SIG-M5 (cell line): ENCODE measurements at places on chromosomes 6 and 20.

DNA sequence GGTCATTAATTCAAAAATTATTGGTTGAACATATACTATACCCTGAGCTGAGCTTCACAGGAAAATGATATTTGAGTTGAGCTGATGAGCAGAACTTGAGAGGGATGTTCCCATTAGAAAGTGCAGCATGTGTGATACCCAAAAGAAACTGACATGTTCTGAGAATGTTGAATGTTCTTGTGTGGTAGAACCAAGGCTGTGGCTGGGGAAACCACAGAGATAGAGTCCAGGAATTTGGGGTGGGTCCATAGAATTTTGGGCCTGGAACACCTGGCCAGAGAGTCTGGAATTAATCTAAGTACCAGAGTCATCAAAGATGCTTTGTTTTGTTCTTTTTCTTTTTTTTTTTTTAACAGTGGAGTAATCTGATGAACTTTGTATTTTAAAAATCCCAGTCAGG lies 88.7 kb downstream of the TBX18 start:
- no peak for DNase-seq

GRCh38 chr6:97423190-97423589 lies 140.2 kb upstream of the MMS22L start:
- DNase-seq = no peak

DNA sequence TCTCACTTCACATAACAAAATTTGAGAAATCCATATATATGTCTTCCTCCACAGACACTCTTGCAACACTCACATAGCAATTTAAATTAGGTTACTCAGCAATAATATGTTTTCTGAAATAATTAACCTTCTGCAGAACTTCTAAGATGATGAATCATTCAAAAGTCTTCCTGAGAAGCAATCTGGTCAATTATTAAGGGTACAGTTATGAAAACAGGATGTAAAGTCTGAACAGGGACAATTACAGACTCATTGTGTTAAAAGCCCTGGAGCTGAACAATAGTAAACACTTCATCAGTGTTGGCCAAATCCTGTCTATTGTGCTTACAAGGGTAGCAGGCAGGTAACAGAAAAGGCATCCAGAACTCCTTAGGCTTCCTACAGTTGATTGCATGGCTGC lies 75.4 kb downstream of the FILIP1 start:
- no peak for DNase-seq

GRCh38 chr20:44427804-44428173 lies 47.9 kb upstream of the TTPAL start:
- DNase-seq = no peak

DNA sequence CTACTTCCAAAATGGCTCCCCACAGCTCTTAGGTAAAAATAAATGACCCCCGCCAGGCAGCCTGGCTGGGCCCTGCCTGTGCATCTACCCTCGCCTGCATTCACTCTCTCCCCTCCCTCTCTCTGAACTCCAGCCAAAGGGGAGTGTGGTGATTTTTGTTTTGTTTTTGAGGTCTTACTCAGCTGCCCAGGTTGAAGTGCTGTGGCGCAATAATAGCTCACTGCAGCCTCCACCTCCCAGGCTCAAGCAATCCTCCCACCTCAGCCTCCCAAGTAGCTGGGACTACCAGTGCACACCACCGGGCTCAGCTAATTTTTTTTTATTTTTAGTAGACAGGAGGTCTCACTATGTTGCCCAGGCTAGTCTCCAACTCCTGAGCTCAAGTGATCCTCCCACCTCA lies 15.8 kb downstream of the NFATC2 start:
- DNase-seq = no peak

GRCh38 chr6:36631326-36632011 lies 37.3 kb downstream of the SRSF3 start:
- DNase-seq = no peak

GRCh38 chr6:6960571-6961251 lies 147.1 kb upstream of the RREB1 start:
- no peak for DNase-seq

DNA sequence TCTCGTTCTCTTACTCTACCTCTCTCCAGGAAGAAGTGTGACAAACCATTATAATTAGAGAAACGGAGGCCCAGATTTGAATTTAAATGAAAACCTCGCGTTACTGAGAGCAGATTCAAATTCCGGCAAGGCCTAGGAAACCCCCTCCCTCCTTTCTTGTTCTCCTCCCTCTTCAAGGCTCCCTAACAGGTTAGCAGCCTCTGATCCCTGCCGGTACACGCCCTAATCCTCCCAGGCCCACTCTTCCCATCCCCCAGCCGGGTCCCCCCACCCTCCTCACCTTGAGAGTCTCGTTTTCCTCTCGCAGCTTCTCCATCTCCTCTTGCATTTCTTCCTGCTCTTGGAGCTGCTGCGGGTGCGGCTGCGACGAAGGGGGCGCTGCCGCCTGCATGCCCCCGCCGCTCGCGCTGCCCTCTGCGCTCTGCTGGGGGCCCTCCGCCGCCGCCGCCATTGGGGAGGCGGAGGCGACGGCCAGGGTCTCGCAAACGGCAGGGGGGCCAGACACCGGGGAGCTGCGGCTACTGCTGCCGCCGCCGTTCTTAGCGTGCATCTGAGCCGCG lies 3.8 kb downstream of the MTCL3 start:
- no peak for DNase-seq

DNA sequence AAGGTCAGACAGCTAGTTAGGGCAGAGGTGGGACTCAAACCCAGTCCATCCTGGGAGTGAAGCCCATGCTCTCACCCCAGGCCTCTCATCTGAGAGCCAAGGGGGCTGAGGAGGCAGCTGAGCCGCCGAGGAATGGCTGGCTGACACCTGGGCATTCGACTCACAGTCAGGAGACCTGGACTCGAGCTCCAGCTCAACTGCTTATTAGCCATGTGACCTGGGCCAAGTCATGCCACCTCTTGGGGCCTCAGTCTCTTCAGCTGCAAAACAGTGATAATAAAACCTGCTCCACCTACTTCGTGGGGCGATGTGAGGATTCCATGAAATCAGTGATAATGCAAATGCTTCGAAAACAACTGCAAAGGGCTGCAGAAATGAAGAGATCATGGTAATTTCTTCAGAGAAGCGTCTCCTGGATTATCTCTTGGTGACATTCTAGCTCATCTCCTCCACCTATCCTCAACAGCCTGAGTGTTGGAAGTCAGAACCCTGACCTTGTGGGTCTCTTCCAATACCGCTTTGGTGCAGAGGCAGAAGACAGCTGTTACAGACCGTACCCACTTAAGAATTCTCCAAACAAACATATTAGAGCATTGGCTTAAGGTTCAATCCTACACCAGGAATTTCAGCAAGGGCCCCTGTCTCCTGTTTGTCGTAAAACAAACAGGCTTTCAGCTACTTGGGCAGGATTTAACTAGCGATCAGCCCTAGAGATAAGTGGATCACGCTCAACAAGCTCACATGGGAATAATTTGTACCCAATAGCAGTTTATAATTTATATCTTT lies 60.0 kb upstream of the PIM1 start:
- DNase-seq = no peak

- DNase-seq = no peak
These were observed 54.2 kb downstream of the HFE start for GRCh38 chr6:26141378-26141904.

DNA sequence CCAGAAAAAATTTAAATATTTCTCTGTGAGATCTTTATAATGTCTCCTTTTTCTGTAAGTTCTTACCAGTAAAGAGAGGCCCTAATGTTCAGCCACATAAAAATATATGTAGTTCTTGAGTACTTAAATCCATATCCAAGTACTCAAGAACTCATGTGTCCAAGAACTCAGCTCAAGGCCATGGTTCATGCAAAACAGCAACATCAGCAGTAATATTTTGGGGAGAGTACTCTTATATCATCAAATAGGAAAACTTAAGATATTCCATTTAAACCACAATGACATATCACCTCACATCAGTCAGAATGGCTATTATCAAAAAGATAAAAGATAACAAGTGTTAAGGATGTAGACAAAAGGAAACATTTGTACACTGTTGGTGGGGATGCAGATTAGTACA lies 3.4 kb upstream of the HLA-DQB1 start:
- no peak for DNase-seq

DNA sequence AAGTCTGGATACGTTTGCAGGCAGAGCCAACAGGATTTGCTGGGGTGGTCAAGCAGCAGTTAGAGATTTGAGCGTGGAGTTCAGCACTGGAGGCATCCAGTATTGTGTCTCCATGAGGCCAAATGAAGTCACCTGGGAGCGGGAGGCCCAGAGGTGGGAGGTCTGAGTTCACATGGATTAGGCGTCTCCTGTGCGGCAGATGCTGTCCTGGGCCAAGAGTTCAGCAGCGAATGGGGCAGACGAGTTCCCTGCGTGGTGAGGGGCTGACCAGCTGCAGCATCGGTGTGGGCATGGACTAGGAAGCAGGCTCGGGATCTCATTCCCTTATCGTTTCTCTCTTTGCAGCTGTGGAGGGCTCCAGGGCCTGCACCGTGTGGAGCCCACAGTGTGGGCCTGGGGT lies 66.2 kb downstream of the BCAS4 start:
- no peak for DNase-seq
